ENCODE measurements at places on chromosomes 1 and 21. TPM values are rescaled to one million over a fixed set of nuclear protein-coding genes. Genes with fewer than 3 reads are reported as not detected.

The S100A2 gene
- not detected for total RNA-seq

The GNG4 gene
- 14.9 TPM for total RNA-seq

The SYT6 gene
- 8.1 TPM for total RNA-seq

The HS2ST1 gene
- 21.1 TPM for total RNA-seq

The CTH gene
- 18.6 TPM for total RNA-seq

The FAM72B gene
- total RNA-seq = 48.4 TPM

The E2F2 gene
- 7.0 TPM for total RNA-seq

The PODN gene
- not detected for total RNA-seq

The LRRN2 gene
- total RNA-seq = 1.9 TPM

The IFI44L gene
- not detected for total RNA-seq

The TEX38 gene
- total RNA-seq = not detected

DNA sequence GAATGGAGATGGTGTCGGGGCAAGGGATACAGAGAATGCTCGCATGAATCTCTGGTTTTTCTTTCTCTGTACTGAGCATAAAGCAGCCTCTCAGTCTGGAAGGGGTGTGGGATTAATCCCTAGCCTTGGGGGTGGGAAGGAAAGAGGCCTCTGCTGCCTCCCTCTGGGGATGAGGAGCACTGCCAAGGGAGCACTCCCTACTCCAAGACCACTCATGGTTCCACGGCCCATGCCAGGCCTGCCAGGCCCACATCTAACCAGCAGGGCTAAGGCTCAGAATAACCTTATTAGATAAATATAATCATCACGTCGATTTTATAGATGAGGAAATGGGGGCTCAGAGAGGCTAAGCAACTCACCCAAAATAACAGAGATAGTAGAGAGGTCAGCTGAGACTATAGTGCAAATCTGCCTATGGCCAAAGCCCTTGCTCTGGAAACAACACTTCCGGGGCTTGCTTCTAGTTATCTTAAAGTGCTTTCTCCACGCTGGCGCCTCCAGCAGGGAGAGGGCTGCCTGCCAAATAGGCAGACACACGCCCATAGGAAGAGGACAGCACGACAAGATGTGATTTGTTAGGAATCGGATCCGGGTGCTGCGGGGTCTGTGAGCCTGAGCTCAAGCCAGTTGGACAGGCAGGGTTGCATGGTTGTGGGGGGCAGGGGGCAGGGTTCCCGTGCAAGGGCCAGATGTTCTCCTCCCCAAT, 522 bp downstream of the TEX35 start:
- DNase-seq = peak; percentile 24

- DNase-seq = no peak
Observed at GRCh38 chr1:12416744-12417143, 186.9 kb downstream of the VPS13D start.

DNA sequence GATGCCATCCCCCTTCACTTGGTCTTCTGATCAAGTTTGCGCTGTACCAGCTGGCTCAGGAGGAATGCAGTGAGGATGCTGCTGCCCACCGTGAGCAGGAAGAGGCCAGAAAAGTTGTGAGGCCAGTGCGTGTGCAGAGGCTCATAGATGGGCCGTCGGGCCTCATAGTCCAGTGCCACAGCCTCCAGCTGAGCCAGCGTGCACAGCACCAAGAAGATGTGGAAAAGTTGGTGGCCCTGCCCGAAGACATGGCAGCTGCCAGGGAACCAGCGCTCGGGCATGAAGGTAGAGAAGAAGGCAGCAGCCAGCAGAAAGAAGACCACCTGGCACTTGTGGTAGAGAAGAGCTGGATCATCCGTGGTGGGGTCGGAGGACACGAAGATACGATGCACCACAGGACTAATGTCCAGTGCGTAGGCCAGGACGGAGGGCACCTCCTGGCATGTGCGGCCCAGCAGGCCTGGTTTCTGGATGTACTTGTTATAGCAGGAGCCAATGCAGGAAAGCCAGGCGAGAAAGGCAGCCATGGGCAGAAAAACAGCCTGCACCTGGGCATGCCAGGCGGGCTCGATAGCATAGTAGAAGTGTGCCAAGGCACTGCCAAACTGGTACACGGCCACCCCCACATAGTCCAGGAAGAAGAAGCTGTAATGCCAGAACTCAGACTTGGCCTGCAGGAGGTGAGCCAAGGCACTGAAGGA, 3.7 kb upstream of the AUNIP start:
- DNase-seq = no peak

- DNase-seq = no peak
Observed at GRCh38 chr21:26425576-26425975, 147.5 kb downstream of the CYYR1 start.

GRCh38 chr1:24205345-24206082, 18.4 kb upstream of the IFNLR1 start:
- no peak for DNase-seq

- DNase-seq = no peak
Observed at GRCh38 chr1:67323087-67323486, 15.4 kb downstream of the IL12RB2 start.

DNA sequence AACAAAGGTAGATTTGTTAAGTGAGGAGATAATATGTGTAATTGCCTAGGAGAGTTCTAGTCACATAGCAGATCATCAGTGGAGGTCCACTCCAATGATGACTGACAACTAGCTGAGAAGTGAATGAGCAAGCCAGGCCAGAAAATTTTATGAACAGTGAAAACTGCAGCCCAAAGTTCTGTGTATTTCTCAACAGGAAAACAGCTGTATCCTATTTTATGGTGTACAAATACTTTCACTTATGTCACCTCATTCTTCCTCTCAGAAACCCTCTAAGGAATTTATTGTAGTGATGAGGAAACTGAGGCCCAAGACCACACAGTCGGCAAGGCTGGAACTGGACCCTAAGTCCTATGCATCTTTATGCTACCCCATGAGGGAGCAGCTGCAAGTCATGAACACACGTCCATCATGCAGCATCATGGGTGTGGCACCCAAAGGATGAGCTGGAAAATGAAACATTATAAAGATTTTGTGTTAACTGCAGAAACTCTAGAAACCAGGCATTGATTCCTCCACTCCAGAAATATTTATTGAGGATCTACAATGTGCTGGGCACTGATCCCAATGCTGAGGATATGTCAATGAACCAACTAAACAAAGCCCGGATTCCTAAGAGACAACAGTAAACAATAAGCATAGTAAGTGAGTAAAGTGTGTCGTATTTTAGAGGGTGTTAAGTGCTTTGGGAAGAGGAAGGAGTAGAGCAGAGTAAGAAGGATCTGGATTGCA, 99.5 kb upstream of the DUSP10 start:
- DNase-seq = no peak

- DNase-seq = no peak
Observed at GRCh38 chr1:2925918-2926317, 95.3 kb upstream of the ACTRT2 start.

GRCh38 chr1:121443001-121443540, 258.3 kb downstream of the SRGAP2C start:
- DNase-seq = no peak

- no peak for DNase-seq
Observed at GRCh38 chr1:1397839-1398523, 1.2 kb downstream of the CCNL2 start.

DNA sequence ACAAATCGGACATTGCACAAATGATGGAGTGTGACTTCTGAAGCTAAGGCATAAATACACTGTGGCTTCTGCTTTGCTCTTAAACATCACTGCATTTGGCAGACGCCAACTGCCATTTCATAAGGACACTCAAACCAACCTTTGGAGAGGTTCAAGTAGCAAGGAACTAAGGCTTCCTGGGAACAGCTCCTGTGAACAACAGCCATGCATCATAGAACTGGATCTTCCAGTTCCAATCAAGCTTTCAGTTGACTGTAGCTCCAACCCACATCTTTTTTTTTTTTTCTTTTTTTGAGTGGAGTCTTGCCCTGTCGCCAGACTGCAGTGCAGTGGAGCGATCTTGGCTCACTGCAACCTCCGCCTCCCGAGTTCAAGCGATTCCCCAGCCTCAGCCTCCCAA, 10.7 kb upstream of the HUNK start:
- no peak for DNase-seq

- DNase-seq = no peak
Observed at GRCh38 chr1:91804546-91805023, 81.4 kb downstream of the TGFBR3 start.

- DNase-seq = no peak
Observed at GRCh38 chr1:1757422-1758058, 20.7 kb downstream of the NADK start.

GRCh38 chr1:53121319-53122172, 20.9 kb downstream of the SLC1A7 start:
- DNase-seq = peak; percentile 37

DNA sequence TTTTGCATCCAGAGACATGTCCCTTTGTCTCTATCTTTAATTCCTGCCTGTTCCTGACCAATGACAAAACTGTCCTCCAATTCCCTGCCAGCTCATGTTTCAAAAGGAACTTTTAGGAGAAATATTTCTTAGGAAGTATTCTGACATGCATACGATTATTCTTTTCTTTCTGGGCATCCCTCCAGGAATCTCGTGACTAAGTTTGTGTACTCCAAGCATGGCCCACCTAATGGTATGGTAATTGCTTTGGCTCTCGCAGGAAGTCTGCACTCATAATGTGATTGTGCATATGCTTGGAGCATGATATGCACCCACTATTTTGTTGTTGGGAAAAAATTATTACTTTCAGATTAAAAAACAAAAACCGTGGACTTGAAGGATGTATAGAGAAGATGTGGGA, 256.4 kb downstream of the PRDM2 start:
- no peak for DNase-seq

- DNase-seq = no peak
Observed at GRCh38 chr1:19639999-19640362, 4.1 kb upstream of the NBL1 start.

GRCh38 chr1:195637539-195637938, 970.7 kb downstream of the KCNT2 start:
- no peak for DNase-seq

DNA sequence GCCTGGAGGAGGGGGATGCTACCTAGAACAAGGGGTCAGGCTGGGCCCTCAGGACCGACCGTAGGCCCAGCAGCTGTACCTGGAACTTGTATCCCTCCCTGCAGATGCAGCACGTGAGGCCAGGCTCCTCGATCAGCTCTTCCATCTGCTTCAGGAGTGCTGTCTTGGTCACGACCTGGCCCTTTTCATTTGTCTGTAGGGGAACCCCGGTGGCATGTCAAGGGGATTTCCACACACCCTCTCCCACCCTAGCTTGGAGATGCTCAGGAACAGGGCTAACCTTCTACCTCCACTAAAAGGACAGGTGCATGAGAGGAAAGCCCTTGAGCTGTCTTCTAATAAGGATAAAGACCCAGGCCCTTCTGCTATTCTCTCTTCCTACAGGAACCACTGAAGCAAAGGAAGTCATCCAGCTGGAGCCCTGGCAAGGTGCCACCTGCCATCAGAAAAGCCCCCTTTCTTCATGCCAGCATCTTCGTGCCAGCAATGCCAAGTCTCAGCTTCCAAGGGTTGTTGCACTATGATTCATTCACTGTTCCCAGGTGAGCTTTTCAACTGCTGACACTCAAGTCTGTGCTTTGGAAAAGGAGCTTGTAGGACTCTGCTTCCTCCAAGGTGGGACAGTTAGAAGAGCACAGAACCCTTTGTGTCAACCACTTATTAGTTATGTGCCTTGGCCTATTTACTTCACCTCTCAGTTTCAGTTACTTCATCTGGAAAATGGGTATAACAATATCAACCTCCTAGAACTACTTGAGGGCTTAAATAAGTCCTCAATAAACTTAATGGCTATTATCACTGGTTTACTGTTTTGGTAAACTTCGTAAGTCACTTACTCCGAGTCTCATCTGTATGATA, 122.1 kb downstream of the UBR4 start:
- no peak for DNase-seq

DNA sequence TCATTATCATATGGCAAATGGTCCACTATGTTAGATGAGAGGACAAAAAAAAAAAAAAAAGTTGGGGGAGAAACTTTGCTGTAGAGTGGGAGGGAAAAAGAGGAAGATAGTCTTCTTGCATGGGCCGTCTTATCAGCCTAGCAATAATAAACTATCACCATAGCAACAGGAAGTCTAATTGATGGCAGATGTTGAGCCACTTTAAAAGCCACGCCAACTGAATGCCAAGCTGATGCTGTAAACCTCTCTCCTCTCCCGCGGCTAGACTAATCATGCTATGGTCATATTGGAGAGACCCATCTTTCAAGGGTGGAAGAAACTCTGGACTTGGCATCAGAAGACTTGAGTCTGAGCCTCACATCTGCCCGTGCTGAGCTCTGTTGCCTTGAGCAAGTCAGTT, 122.2 kb upstream of the HOOK1 start:
- DNase-seq = no peak

DNA sequence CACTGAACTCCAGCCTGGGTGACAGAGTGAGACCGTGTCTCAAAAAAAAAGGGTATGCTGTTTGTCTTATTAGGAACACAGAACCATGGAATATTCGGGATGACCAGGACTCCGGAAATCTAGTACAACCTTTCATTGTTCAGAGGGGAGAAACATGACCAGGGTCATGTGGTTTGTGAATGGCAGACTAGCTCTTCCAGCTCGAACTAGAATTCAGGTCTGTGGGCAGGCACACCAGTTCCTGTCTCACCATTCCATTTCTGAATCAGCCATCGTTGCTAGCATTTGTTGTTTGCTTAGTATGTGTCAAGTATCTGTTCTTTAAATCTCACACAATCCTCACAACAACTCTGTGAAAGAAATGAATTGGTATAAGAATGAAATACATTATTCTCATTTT, 50.9 kb downstream of the MDM4 start:
- no peak for DNase-seq

GRCh38 chr1:233261206-233261605, 34.3 kb downstream of the PCNX2 start:
- no peak for DNase-seq

DNA sequence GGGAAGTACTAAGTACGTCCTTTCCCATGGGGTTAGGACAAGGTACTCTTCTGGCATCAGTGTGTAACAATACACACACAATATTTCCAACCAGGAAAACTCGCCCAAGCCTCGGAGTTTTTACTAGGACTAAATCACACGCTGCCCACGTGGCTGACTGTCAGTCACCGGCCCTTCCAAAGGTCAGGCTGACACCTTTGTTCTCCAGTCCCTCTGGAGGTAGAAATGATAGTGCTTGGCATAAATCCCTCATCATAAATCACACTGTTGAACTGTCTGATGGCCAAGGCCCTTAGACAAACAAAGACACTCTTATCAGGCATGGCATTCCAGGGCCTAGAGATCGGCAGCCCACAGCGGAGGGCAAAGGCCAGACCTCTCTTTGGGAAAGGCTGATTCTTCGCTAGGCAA, 16.9 kb upstream of the SLAMF9 start:
- DNase-seq = no peak

GRCh38 chr21:46457801-46458314, 833 bp upstream of the DIP2A start:
- DNase-seq = no peak

GRCh38 chr1:27602462-27603308, 1.3 kb downstream of the AHDC1 start:
- peak; percentile 77 for DNase-seq

DNA sequence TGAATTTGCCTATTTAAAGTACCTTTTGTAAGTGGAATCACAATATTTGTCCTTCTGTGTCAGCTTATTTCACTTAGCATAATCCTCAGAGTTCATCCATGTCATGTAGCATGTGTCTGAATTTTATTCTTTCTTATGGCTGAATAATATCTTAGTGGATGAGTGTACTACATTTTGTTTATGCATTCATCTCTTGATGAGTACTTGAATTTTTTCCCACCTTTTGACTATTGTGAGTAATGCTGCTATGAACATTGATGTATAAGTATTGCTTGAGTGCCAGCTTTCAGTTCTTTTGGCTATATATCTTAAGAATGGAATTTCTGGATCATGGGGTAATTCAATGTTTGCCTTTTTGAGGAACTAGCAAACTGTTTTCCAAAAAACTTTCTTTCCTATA, 84.2 kb downstream of the TGFB2 start:
- DNase-seq = no peak

- no peak for DNase-seq
Observed at GRCh38 chr1:99621340-99621901, 24.5 kb upstream of the PALMD start.
